NCI-H1417 (cell line): ENCODE measurements at places on chromosomes 11 and 22.

GRCh38 chr11:106856566-106856965 lies 161.7 kb downstream of the GUCY1A2 start:
- DNase-seq = no peak

DNA sequence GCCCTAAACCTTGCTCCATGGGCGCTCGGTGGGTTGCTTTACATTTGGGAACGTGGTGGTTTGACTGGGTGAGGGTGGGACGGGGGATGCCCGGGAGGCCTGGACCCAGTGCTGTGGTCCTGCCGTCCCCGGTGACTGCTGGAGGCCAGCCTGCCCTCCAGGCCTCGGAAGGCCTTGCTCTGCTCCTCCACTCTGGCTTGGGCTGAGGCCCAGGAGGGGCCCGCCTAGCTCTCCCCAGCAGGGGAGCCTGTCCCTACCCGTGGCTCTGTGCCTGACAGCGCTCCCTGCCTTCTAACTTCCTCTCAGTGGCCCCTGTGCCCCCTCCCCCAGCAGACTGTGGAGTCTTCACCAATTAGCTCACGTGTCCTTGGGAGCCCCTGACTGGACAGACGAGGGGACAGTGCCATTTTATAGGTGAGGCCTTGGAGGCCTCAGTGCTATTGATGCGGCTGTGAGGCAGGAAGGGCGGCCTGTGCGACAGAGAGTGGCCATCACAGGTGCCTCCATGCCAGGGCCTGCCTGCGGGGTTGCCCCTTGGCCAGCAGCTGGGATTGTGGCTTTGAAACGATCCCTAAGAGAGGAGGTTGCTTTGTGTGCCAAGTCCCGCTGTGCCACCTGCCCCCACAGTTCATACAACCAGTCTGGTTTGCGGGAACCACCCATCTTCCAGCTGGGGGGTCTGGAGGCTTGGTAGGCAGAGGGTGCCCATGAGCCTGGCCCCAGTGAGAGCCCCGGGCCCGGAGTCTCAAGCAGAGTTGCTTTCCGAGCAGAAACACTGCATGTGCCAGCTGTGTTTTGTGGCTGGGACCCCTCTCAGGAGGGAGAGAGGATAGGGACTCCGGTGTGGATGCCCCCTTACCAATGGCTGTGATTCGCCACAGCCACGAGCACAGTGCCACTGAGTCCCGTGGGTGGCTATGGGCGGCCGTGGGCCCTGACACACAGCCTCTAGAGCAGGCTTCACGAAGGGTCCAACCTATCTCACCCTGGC lies 17.7 kb downstream of the TPCN2 start:
- no peak for DNase-seq

DNA sequence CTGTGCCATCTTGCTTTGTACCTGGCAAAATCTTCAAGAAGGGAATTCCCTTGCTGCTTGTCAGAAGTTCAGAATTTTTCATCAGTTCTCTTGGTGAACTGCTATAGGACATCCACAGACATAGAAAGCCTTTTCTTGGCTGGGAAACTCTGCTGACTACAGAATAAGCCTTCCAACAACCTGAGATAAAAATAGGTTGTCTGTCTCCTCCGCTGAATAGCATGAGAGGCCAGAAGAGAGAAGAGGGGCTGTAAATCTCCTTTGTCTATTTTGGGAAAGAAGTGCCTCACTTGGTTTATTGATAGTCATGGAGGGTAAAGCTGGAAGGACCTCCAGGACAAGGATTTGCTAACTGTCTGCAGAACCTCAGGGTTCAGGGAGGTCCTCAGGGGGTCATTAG lies 48.2 kb downstream of the C11orf91 start:
- DNase-seq = no peak

- DNase-seq = no peak
Observed at GRCh38 chr11:134022748-134023147, 46.1 kb upstream of the JAM3 start.

- DNase-seq = no peak
Observed at GRCh38 chr11:86987679-86988078, 32.5 kb upstream of the FZD4 start.

- DNase-seq = no peak
Observed at GRCh38 chr11:70384566-70385152, 13.7 kb upstream of the CTTN start.

- DNase-seq = no peak
Observed at GRCh38 chr11:64260147-64260708, 8.9 kb downstream of the PLCB3 start.

DNA sequence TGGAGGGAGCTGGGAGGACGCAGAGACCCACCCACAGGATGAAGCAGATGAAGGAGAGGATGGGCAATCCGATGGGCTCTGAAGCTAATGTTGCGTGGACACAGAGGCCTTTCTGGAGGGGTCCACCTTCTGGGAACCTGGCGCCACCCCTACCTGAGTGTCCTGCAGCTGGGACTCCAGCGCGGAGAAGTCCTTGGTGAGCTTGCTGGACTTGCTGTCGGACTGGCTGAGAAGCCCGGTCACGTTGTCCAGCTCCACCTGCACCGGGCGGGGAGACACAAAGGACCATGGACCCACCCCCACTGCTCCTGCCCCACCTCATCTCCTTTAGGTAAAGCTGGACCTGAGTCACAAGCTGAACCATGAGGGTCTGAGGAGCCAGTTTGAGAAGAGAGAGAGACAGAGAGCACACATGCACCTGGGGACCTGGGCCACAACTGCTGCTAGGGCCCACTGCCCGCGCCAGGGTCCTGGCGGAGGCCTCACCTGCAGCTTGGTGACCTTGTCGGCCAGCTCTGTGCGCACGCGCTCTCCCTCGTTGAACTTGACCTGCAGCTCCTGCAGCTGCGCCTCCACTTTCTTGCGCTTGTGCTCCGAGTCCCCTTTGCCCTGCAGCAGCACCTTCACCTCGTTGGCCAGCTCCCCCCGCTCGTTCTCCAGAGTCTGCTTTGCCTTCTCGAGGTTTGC lies 40.8 kb downstream of the APOL1 start:
- no peak for DNase-seq

DNA sequence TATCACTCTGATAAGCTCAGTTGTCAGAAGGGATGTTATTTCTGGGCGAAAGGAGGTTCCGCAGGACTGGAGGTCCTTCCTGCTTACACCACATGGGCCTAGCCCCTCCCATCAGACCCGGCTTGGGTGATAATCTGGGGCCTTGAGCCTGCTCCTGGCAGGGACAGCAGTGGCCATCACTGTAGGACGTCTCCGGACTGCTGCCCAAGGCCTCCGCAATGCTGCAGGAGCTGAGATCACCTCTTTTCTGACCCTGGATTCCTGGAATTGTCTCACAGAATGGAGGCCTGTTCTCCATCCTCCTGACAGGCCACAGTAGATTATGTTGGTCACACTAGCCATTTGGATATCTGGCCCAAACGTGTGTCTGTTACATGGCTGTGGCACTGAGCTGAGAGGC lies 9.2 kb upstream of the BIK start:
- DNase-seq = no peak

GRCh38 chr11:5335170-5335569 lies 8.2 kb downstream of the OR51B5 start:
- no peak for DNase-seq

- DNase-seq = no peak
Observed at GRCh38 chr22:48210812-48211211, 1448.4 kb downstream of the TBC1D22A start.

GRCh38 chr22:23497016-23497885 lies 82.8 kb downstream of the IGLL1 start:
- no peak for DNase-seq

GRCh38 chr11:107856180-107856980 lies 2.2 kb downstream of the SLC35F2 start:
- no peak for DNase-seq

DNA sequence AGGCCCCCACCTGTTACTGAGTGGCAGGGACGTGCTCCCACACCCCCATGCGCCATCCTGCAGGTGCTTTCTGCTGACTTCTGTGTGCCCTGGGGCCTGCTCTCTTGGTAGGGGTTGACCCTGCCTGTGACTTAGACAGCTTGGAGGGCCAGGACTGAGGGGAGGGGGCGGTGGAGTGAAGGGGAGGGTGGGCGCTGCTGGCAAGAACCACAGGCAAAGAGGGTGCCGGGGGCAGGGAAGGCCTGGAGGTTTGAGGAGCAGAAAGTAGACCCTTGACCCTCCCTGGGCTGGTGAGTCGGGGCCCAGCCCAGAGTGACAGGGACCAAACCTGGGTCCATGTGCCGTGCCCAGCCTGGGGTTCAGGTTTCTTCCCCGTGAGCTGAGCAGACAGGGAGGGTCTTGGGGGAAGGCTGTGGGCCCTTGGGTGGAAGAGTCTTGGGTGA lies 17.8 kb downstream of the KCNQ1 start:
- DNase-seq = no peak

DNA sequence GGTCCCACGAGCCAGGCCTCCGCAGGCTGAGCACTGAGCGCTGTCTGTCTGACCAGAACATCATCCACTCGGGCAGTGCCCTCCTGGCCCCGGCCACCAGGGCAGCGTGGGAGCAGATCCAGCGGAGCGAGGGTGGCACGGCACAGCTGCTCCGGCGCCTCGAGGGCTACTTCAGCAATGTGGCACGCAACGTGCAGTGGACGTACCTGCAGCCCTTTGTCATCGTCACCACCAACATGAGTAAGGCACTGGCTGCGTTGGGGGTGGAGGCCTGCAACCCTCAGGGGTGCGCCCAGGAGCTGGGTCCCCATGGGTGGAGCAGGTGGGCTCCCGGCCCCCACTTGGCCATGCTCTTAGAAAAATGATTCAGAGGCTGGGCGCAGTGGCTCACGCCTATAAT lies 49.7 kb upstream of the PRODH start:
- no peak for DNase-seq

DNA sequence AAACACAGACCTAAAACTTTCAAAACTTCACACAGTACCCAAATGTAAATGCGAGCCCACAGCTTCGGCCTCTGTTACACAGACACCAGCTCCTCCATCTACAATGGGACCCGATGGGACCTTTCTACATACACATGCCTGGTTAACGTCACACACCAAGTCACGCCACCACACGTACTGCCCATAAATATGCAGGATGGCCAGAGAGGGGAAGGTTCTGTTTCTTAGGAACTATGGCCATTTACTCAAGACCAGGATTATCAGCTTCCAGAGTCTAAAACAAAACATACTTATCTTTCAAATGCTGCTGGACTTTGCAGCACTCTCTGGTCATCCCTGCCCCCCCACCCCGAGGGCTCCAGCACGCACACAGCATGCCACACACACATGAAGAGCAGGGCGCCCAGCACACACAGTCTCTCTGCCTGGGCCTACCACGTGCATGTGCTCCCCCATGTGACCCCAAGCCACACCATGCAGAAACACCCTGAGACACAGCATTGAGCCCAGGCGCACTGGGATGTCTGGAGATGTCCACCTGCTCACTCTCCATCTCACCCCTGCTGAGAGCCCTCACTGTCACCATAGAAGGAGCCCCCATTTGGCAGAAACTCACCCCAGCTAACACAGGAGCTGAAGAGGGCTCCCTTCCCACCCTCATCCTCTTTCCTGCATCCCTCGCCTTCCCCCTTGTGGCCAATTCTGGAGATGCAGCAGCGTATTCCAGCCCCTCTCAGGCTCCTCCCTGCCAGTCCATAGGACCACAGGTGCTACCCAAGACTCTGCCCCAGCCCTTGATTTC lies 61.8 kb downstream of the SLC22A12 start:
- DNase-seq = peak; percentile 63

DNA sequence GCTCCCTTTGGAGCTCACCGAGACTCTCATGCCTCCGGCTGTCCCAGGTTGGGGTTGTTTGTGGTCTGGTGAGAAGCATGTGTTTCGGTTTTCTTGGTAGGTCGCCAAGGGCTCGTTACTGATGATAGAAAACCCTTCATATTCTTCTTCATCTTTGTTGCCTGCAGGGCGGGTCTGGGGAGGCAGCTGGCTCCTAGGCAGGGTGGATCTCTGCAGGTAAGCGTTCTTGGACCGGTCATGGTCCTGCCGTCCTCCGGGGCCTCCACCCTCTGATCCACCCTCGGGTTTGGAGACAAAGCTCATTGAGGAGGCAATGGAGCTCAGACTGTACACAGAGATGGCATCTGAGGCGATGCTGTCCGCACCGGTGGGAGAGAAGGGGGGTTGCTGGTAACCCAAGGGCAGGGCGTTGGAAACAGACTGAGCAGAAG lies 64.3 kb upstream of the PITPNB start:
- DNase-seq = no peak

DNA sequence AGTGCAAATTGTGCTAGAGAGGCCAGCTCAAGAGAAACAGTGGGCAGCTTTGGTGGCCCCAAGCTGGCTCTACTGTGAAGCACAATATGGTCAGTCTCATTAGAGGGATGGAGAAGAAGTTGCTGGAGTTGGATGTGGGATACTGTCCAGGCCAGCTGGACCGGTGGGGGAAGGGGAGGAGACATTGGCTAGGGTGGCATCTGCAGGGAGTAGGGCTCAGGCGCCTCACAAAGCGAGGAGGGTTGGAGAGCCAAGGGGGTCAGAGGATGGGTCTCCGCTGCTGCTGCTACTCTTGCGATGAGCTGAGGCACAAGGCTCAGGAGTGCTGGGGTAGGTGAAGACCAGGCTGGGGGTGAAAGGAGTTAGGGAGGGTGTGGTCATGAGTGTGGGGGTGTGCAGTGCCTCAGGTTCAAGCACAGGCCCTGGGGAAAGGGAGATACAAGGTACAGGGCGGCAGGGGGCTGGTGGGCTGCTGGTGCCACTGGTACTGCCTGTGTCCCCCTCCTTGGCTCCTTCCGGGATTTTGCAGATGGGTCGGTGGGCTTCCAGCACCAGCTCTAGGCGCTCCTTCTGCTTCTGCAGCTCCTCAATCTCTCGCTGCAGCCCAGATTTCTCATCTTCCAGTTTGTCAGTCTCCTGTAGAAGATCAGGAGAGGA lies 2.3 kb downstream of the CCDC85B start:
- no peak for DNase-seq

- DNase-seq = no peak
Observed at GRCh38 chr22:19620742-19621371, 93.4 kb upstream of the SEPTIN5 start.

DNA sequence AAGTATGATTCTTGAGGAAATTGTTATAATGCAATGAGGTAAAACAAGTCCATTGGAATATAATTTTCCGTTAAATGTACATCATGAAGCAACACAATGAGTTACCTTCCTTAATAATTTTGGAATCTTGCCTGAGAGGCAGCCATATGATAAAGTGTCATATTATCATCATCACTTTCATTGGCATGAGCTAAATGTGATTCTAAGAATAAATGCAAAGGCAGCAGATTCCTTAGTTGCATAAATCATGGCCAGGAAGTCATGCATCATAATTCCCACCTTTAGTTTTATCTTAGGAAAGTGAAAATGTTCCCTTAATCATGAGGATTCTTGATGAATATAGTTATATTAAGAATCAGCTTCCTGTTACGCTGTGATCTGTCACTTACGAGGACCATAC lies 14.2 kb upstream of the MMP1 start:
- no peak for DNase-seq

- peak; percentile 92 for DNase-seq
Observed at GRCh38 chr11:120547811-120548681, 36.5 kb downstream of the GRIK4 start.
